ENCODE measurements at places on chromosomes 13 and 19.

DNA sequence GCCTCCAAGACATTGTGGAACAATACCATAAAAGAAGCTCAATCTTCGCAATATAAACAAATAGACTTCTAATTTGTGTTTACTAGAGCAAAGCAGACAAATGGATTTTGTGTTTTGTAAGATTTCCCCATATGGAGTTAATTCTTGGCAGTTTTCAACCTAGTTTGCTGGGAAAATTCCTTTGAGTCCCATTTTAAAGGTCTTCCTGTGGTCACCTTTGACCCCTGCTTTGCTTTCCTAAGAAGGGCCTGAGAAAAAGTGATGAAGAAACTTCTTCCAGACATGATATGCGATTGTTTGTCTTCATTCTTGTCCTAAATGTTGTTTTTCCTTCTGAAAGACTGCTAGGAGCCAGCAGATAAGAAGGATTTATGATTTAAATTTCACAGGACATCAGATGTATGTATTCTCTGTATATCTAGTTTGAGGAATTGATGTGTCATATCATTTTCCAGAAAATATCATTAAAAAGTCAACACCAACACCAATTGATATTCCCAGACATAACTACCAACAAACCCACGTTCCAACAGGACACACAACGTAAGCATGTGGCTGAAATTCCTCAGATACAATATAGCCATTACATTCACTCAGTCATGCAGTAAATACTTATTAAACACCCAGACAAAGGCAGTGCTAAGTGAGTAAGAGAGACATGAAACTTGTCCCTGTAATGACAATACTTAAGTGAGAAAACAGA is 276.4 kb downstream of the LHFPL6 start:
- DNase-seq, result no peak

DNA sequence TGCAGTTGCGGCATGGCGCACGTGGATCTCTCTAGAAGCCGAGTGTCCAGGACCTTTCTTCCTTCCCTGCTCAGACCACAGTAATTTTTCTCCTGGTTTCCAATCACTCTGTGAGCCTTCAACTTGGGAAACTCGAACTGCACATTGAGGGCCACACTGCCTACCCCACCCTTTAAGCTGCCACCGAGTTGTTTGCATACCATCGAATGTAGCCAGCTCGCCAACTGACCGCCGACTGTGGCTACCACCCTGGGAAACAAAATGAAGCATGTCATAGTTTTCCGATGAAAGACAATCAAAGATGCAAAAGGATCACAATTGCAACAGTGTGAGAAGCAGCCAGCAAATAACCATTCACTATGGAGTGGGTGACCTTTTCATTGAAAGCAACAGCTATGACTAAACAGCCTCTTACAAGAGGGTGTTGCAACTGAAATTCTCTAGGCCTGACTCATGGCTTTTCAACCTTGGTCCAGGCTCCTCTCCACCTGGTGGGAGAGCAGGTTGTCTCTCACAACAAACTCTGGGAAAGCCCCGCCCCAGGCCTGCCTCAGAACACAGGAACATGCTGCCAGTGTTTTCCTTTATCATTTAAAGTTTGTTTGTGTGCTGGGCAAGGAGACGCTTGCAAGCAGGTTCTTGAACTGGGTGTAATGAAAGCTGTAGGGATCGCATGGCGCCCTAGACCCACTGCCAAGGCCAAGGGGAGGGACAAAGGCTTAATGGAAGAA is 141.7 kb upstream of the SERP2 start:
- peak; percentile 96 for DNase-seq

DNA sequence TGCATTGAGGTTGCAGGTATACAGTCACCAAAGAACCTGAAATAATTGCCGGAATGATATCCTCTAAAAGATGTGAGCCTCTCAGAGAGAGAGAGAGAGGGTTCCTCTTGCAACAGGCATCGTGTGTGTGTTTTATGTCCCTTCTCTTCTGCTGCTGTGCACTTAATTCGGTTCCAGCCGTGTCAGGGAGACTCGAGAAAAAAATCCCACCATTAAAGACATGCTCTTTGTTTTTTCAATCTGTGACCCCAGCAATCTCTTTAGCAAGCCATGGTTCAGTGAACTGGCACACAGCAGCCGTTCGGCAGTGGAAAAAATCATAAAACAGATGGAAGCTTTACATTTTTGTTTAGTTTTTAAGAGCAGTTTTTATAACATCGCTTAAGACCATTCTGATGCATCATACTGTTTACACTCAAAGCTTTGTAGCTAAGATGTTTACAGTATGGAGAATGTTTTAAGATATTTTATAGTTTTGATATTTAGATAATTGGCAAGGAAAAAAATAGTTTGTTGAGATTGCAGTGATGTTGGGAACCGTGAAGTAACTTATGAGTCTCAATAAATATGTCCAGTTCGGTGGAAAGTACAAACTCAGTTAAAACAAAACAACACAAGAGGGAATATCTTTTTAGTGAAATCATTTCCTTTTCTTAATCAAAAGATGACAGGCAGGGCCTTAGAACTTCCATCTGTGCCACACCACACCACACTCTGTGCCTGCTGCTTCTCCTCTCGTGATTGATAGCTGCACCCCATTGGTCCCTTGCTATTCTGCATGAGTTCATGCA is 31.2 kb upstream of the ZNF536 start:
- DNase-seq, result no peak

DNA sequence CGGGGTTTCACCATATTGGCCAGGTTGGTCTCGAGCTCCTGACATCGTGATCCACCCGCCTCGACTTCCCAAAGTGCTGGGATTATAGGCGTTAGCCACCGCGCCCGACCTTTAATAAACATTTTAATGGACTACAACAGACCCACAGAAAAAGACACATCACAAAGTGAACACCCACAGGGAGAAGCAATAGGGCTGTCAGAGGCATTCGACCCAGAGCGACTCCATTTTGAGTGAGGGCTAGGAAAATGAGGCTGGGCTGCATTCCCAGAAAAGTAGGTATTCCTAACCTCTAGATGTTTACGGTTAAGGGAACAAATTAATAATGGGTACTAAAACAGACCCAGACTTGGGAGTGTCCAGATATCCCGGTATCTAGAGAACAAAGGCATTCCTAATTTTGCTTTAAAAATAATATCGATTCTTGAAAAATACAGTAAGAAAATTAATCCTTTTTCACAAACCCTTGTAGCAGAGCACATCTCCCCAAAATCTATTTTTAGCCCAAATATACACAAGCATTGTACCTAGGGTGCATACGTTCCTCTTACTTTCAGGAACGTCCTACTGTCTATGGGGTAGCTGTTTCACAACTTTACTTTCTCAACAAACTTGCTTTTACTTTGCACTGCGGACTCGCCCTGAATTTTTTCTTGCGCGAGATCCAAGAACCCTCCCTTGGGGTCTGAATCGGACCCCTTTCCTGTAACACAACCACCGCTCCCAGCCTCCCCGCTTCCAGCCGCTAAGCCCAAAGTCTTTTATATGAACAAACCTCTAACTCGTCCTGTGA is 811 bp upstream of the ZNF8 start:
- no peak for DNase-seq

GRCh38 chr19:35556846-35557538 is 6.5 kb downstream of the ATP4A start:
- no peak for DNase-seq

GRCh38 chr13:40790154-40790616 is 774 bp downstream of the SLC25A15 start:
- DNase-seq, result peak; percentile 34

DNA sequence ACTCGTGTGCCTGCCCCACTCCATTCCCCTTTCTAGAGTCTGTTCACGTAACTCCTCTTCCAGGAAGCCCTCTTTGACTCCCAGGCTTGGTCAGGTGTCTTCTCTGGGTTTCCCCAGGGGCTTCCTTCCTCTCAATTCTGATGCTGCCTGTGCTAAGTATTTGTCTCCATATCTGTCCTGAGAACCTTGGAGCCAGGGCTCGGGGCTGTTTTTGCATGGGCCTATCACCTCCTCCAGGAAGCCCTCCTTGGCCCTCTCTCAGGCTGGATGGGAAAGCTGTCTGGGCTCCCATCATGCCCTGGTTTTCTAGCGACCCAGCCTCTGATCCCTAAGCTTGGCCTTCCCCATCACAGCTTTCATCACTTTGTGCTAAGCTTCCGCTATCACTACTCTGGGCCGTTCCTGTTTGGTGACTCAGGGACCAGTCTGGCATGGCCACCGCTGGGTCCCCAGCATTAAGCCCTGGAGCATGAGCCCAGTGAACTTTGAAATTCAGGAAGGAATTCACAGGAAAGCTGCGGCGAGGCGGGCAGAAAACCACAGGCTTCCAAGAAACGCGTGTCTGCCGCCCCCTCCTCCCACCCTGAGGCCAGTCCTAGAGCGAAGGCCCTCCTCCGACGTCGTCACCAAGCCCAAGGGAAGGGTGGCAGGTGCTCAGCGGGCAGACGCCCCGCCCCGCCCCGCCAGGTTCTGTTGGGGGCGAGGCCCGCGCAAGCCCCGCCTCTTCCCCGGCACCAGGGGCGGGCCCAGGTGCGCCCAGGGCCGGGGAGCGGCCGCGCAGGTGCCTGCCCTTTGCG is 486 bp upstream of the SPINT2 start:
- peak; percentile 45 for DNase-seq

- peak; percentile 15 for DNase-seq
Observed at GRCh38 chr13:20465218-20465879, 60.3 kb downstream of the CRYL1 start.

DNA sequence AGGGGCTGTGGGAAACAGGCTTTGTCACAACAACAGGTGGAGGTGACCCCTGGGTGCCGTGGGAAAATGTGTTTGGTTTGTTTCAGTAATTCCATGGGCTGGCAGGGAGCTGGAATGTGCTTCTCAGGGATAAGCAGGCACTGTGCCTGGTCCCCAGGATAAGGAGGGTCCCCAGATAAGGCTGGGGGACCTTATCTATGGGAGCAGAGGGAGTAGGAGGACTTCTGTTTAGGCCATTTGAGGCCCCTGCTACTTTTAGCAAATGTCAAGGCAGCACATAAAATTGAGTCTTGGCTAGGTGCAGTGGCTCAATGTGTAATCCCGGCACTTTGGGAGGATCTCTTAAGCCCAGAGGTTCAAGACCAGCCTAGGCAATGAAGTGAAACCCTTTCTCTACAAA is 59.5 kb downstream of the KCNC3 start:
- DNase-seq, result no peak

Measured in IMR-90 (cell line).